ENCODE measurements at places on chromosomes 1 and 21.

- DNase-seq: no peak
Measured at GRCh38 chr1:48608882-48609281, 136.9 kb upstream of the SPATA6 start.

- DNase-seq: no peak
Measured at GRCh38 chr21:33028773-33029384, 3.1 kb downstream of the OLIG2 start.

DNA sequence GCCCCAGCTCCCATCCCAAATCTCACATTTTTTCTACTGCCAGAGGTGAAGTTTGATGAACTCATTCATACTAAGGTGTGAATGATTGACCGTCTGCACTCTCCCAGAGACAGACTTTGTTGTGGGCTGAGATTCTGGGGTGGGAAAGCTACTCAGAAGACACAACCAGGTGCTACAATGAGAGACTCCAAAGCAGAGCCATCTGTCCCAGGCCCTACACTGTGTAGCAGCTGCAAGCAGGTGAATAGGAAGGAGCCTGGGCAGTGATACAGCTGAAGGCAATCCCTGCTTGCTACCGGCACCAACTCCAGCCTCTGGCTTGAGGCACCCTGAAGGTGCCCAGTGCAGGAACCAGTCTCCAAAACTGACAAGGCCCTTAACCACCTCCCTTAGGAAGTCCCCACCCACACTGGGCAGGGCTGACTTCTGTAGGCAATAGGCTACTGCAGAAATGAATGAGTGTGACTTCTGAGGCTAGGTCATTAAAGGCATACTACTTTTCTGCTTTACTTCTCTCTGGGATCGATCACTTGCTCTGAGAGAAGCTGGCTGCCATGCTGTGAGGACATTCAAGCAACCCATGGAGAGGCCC, 79.7 kb upstream of the RUNX3 start:
- DNase-seq: no peak

- no peak for DNase-seq
Measured at GRCh38 chr1:203026666-203027663, 674 bp downstream of the PPFIA4 start.

DNA sequence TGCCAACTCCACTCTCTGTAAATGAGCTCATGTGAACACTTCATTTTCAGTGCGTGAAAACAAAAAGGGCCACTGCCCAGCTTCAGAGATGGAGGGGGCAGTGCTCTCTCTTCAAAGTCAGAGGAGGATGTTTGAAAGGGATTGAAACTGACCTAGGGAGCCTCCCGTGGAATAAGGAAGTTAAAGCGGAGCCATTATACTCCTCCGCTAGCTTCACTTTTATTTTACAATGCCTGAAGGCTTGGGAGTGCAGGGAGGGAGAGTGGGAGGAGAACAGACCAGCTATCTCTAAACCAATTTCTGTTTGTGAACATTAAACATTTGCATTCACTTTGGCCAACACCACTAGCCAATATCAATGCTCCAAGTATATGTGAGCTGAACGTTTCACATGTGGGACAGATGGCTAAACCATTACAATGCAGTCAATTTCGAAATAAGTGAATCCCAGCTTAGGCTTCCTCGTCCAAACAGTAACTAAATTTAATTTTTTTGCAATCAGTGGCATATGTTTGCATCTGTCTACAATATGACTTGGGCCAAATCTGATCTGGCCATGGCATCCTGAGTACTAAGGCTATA, 126.9 kb downstream of the ESRRG start:
- no peak for DNase-seq

DNA sequence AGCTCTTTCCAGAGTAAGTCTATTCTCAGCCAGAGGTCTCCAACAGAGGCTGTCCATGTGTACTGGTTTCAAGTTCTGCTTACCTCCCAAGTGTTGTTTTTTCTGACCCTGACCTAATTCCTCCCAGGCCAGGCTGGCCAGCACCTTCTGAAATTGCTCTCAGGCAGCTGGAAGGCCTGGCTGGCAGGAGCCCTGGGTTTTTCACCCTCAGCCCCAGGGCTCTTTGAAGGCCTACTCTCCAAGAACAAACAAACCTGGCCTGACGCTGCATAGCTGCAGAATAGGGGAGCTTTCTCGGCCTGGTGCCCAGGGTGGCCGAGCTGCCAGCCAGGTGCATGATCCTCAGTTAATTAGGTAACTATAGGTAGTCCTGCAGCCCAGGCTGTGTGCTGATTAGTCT, 147.5 kb downstream of the CACNA1E start:
- no peak for DNase-seq

GRCh38 chr1:151968058-151968457, 25.6 kb downstream of the S100A10 start:
- no peak for DNase-seq

DNA sequence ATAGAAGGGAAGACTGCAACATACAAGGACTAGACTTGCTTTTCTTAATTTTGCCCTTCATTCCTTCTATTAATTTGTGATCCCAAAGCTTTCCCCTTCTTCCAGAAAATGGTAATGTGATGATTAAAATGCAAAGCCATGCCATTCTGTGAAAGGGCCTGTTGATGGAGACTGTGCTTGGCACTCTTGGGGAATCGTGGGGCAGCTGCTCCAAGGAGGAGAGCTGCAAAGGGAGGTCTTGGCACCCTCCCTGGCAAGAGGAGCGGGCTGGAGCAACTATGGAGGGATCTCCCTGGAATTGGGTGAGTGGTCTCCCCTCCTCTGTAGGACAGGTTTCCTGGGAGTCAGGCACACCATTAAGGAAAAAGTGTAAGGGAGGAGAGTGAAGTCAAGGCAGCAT, 16.6 kb downstream of the CACNA1S start:
- no peak for DNase-seq

DNA sequence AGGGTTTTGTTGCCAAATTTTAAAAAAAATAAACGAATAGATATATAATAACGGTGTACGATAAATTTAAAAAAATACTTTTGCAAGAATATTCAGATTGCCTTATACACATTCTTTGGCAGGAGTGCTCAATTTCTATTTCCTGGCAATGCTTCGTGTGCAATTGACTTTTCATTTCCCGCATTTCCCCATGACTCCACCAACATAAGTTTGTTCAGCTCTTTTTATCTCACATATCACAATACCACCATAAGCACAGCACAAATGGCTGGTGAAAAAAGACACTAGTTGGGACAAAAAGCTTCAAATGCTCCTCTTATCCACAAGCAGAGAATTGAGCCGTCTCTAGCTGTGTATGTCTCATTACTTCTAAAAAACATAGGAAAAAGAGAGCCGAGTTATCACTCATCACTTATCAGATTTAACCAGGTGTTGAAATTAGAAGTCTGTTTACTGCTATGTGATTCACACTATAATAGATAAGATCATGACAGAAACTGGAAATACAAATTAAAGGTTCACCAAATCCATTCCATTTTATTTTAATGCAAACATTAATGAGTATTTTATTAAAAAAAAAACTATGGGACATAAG, 28.9 kb upstream of the RGS1 start:
- DNase-seq: no peak

GRCh38 chr1:235079443-235080296, 49.0 kb downstream of the TOMM20 start:
- no peak for DNase-seq

DNA sequence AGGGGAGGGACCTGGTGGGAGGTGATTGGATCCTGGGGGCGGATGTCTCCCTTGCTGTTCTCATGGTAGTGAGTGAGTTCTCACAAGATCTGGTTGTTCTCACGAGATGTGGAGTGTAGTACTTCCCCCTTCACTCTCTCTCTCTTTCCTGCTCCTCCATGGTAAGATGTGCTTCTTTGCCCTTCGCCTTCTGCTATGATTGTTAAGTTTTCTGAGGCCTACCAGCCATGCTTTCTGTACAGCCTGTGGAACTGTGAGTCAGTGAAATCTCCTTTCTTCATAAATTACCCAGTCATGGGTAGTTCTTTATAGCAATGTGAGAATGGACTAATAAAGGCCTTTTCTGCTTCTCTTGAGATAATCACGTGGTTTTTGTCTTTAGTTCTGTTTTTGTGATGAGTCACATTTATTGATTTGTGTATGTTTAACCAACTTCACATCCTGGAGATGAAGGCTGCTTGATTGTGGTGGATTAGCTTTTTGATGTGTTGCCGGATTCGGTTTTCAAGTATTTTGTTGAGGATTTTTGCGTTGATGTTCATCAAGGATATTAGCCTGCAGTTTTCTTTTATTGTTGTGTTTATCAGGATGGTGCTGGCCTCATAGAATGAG, 45.5 kb downstream of the RABGAP1L start:
- no peak for DNase-seq

DNA sequence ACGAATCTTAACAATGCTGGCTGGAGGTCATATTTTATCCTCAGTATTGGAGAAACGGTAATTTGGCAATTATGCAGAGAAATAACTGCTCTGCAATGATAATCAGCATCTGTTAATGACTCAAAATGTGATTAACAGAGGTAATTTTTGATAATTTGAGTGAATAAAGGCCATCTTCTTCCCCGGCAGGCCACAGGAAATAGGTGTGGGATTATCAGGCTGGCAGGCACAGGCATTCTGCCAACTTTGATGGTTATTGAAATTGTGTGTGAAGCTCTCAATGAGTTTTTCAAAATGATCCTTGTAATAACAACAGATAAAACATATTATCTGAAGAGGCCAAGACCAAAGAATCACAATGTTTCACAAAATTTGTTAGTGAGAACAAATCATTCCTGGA, 309.0 kb downstream of the PTGER3 start:
- no peak for DNase-seq

GRCh38 chr1:26490155-26490554, 17.9 kb downstream of the HMGN2 start:
- DNase-seq: no peak

GRCh38 chr1:221841251-221841982, 99.5 kb upstream of the DUSP10 start:
- no peak for DNase-seq

- no peak for DNase-seq
Measured at GRCh38 chr1:18999359-18999758, 42.9 kb upstream of the IFFO2 start.

DNA sequence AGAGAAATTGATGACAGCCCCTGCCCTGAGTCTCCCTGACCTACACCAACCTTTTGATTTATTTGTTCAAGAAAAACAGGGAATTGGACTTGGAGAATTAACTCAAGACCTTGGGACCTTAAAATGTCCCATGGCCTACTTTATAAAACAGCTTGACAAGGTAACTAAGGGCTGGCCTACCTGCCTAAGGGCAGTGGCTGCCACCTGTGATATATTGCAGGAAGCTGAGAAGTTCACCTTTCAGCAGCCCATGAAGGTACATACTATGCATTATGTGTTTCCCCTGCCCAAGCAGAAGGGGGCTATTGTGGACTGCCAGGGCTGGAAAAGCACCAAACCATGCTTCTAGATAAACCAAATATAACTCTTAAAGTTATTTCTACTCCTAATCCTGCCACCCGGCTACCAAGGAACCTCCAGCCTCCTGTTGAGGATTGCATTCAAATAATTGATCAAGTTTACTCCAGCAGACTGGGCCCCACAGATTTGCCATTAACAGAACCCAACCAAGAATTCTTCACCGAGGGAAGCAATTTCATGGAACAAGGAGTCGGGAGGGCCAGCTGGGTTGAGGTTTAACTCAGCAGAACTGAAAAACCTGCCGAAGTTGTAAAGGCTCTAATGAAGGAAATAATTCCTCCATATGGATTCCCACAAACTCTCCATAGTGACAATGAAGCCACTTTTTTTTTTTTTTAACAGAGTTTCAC, 28.2 kb downstream of the LACTBL1 start:
- no peak for DNase-seq

GRCh38 chr1:230495076-230495475, 68.9 kb upstream of the PGBD5 start:
- no peak for DNase-seq

GRCh38 chr1:203772836-203773235, 7.9 kb downstream of the LAX1 start:
- no peak for DNase-seq

- DNase-seq: peak; percentile 61
Measured at GRCh38 chr1:11934302-11935056, at the start of gene PLOD1. TSS of gene PLOD1 (plus strand) at chr1:11934717. CDS start at chr1:11934780, 63 bp downstream.

GRCh38 chr1:58318157-58319005, 228.1 kb downstream of the OMA1 start:
- DNase-seq: peak; percentile 0

DNA sequence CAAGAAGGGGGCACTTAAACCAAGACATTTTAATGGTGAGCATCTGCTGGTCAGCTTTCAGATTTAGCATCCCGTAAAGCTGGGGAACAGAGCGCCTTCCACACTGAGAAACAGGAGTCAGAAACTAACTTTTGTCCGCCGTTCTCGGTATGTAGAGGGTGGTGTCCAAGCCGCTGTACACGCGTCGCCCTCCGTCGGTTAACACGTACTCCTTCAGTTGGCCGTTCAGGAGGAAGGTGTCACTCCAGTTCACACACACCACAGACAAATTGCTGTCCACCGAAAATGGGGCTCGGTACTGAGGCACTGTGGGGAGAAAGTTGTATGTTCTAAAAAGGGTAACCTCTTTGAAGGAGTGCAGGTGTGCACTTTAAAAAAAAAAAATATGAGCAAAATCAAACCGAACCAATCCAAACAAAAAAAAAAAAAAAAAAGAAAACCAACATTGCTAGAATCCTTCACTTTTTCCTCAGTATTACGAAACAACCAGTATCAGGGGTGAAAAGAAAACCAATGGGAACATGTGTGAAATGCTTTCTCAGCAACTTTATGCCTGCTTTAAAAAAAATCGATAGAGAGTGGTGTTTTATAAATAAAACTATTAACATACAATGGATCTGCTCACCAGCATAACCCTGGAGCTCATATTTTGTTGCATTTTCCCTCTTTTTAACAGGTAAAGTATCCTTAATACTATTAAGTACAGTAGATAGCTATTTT, 73.5 kb downstream of the KCTD3 start:
- DNase-seq: no peak

GRCh38 chr1:51491166-51491981, 27.7 kb downstream of the EPS15 start:
- no peak for DNase-seq

DNA sequence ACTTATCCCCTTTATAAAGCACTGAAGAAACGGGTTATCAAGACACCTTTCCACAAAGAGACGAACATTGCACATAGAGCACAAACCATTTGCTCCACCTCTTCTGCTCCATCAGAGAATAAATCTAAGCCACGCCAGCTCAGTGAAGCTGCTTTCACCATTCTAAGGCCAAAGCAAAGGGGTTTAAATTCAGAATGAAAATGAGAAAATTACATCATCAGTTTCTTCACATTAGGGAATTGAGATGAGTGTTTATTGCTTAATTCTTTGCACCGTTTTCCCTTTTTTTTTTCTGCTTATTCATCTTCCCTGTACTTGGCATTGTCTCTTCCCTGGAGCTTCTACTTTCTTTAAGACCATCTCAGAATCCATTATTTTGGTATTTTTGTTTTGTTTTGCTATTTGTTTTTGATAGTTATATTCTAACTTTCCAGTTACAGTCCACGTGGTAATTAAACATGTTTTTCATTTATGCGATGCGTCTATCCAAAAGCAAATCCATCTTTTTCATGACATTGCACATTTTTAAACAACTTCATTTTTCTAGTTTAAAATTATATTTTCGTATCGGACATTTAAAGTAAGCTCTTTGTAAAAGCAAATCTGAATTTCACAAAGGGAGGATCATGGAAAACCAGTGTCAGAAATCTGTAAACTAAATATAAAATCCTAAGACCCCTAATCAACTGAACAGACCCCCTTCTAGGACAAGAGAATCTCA, 1.9 kb upstream of the OR2T34 start:
- DNase-seq: no peak
